ENCODE measurements at places on chromosomes 2 and 18.
A peak's percentile ranks its signal among the peaks of the same experiment; 100 is the strongest.

GRCh38 chr18:21689736-21690135 lies 14.8 kb downstream of the ABHD3 start:
- H3K4me1 ChIP-seq = no peaks in the 10 kb centered on the region
- H3K27ac ChIP-seq = no peak overlapping the region
- H3K36me3 ChIP-seq = peaks cover 58% of the 10 kb centered on the region
- H3K27me3 ChIP-seq = no peaks in the 10 kb centered on the region

- DNase-seq = no peak
- no peak overlapping the region for H3K27ac ChIP-seq
- peaks cover 6% of the 10 kb centered on the region for H3K27me3 ChIP-seq
- H3K36me3 ChIP-seq = no peaks in the 10 kb centered on the region
- no peaks in the 10 kb centered on the region for H3K4me1 ChIP-seq
Measured at GRCh38 chr18:11661430-11661829, 27.6 kb upstream of the GNAL start.

- H3K27ac ChIP-seq = no peak overlapping the region
- no peak overlapping the region for H3K4me3 ChIP-seq
- H3K36me3 ChIP-seq = no peaks in the 10 kb centered on the region
- H3K27me3 ChIP-seq = no peaks in the 10 kb centered on the region
- no peaks in the 10 kb centered on the region for H3K4me1 ChIP-seq
Measured at GRCh38 chr2:191701696-191702095, 23.8 kb downstream of the NABP1 start.

DNA sequence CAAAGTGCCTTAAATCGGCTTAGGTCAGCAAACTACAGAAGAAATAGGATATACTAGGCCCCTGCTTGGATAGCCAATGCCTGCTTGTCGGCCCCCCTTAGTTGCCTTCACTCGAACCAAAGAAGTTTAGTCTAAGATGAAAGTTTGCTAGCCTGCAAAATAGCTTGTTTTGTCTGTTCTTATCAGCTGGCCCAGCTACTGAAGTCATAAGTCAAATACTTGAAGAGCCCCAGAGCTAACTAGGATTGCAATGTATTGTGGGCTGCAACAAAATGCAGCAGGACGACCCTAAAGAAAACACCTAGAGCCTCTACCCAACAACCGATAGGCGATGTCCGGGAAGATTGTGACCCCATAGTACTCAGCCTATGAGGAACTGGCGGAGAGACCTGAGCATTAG lies 183.5 kb upstream of the HS6ST1 start:
- no peak overlapping the region for H3K27ac ChIP-seq
- H3K36me3 ChIP-seq = no peaks in the 10 kb centered on the region
- no peaks in the 10 kb centered on the region for H3K4me1 ChIP-seq
- no peak for DNase-seq
- H3K4me3 ChIP-seq = no peak overlapping the region

GRCh38 chr2:144607891-144608521 lies 88.1 kb upstream of the ZEB2 start:
- H3K36me3 ChIP-seq = no peaks in the 10 kb centered on the region
- no peak overlapping the region for H3K4me3 ChIP-seq
- DNase-seq = no peak
- no peaks in the 10 kb centered on the region for H3K27me3 ChIP-seq
- H3K27ac ChIP-seq = no peak overlapping the region

DNA sequence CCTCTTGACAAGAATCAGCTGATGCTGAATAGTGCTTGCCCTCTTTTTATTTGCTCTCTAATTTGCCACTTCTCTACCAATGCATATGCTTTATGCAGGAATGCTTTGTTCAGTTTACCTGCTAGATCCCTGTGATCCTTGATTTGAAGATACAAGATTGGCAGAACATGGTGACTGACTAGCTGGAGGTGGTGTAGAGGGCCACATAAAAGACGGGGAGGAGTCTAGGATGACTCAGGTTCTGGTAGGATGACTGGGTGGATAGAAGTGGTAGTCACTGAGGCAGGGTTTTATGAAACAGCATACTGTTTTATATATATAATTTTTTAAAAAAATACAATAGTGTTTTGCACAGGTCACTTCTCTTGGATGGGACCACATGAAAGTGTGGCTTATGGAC lies 6.3 kb upstream of the ADGRF3 start:
- H3K36me3 ChIP-seq = no peaks in the 10 kb centered on the region
- DNase-seq = no peak
- H3K27ac ChIP-seq = peak overlapping the region; percentile 47
- peaks cover 46% of the 10 kb centered on the region for H3K4me1 ChIP-seq
- no peak overlapping the region for H3K4me3 ChIP-seq
- H3K27me3 ChIP-seq = no peaks in the 10 kb centered on the region

All from psoas muscle (tissue), 8 donors.